Stimulated activated CD4-positive, alpha-beta T cell treated with anti-CD3 and anti-CD28 coated beads, Interleukin-2, amount 100 ng/mL, for 48 hours (primary cell): ENCODE measurements at places on chromosomes 13 and 19.
A peak's percentile ranks its signal among the peaks of the same experiment; 100 is the strongest.

DNA sequence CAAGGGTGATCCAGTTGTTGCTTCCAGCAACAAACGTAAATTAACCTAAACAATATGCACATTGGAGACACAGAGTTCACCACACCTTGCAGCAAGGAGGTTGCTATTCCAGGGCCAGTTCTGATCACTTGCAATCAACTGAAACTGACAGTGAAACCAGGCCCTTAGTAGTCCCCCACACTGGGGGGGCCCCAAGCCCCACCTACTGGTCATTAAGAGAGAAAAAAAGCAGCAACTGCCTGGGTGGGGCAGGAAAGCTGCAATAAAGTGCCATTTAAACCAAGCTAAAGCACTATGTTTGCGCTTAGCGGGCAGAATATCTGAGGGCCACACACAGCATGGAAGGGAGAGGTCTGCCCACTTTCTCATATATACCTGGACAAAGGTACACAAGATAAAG is 51.5 kb downstream of the ATP7B start:
- DNase-seq, result no peak

GRCh38 chr13:96214824-96215445 is 125.0 kb downstream of the HS6ST3 start:
- DNase-seq, result no peak

DNA sequence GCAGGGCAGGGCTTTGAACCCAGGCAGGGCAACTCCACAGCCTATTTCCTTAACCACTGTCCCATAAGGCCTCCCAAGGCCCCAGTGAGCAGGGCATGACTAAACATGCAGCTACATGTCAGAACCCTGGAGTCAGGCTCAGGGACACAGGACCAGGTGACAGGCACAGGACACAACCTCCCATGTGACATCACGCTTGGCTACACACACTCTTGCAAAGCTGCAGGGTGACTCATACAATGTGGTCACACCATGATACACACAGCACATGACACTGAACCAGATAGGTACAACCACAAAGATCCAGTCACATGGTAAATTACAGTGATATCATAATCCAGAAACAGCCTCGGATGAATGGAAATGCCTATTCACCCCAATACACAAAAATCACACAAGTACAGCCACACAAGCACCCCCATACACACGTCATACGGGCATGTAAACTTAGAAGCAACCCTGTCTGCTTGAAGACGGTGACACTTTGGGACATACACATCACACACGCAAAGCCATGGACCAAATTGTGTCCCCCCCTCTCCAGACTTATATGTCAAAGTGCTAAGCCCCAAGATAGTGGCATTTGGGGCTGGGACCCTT is 14.5 kb downstream of the KLK4 start:
- DNase-seq, result no peak

DNA sequence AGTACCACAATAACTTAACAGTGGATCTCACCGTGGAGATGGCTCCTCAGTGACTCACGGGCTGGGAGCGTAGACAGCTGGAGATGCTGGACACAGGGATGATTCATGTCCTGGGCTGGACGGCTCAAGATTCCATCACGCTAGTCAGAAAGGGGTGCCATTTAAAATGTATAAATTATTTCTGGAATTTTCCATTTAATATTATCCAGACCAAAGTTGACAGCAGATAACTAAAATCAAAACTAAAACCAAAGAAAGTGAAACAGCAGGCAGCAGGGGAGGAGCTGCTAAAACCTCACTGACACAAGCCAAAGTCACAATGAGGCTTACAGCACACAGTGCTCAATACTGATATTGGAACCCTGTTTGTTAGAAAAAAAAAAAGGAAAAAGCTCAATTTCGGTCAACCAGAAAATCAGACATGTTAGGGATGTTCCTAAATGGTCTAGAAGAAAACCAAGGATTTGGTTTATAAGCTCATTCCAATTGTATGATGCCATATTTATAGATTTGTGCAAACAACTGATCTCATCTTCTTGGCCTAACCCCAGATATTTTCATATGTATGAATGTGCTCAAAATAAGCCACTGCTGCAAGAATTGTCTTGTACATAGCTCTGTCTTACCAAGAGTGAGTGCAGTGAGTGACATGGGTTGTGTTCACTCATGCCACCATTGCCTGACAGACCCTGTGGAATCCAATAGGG is 111.8 kb downstream of the SACS start:
- no peak for DNase-seq

- peak; percentile 68 for DNase-seq
Measured at GRCh38 chr19:53906211-53907192, 2.6 kb upstream of the CACNG7 start.

DNA sequence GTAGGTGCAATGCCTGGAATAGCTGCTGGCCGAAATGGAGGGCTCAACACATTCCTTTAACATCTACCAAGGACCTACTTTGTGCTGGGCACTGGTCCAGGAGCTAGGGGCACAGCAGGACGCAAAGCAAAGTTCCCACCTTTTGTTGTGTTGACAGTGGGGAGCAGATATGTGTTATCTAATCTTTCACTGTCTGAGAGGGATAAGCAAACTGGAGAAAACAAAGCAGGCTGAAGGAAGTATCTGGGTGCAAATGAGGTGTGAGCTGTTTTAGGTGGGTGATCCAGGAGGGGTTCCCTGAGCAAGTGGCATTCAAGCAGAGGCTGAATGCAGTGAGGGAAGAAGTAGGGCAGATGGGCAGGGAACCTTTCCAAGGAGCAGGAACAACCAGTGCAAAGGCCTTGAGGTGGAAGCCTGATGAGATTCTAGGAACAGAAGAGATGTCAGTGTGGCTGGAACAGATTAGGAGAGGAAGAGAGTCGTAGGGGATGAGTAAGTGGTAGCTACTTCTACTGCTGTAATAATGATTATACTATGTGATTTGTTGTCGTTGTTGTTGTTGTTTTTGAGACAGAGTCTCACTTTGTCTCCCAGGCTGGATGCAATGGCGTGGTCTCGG is 2.2 kb upstream of the PLAUR start:
- no peak for DNase-seq

DNA sequence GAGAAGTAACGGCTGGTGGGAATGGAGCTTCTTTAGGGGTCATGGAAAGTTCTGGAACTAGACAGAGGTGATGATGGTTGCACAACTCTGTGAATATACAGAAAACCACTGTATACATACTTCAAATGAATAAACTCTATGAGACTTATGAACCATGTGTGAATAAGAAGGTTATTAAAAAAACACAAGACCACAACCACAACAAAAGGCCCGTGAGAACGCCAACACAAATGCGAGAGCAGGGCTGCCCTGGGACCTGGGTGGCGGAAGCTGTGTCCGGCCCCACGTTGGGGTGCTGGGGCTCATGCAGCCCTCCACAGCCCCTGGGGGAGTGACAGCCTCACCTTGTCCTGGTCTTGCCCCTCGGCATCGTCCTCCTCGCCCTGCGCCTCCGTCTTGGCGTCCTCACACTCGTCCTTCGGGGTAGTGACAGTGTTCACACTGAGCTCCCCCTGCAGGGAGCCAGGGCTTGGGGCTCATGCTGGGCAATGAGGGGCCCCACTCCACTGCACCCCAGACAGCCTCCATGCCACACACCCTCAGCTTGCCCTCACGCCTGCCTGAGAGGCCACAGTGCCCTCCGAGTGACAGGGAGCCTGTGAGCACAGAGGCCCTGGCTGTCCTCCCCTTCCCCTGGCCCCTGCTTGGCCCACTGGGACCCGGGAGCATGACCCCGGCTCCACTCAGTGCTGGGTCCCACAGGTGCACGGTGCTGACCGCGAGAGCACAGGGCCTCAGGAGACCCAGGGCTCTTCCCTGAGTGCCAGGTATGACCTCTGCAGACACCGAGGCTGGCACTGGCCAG is 16.0 kb downstream of the IZUMO4 start:
- DNase-seq, result no peak

GRCh38 chr13:58018865-58019264 is 387.3 kb downstream of the PCDH17 start:
- DNase-seq, result no peak

- no peak for DNase-seq
Measured at GRCh38 chr19:12786141-12786870, 5.0 kb upstream of the JUNB start.

DNA sequence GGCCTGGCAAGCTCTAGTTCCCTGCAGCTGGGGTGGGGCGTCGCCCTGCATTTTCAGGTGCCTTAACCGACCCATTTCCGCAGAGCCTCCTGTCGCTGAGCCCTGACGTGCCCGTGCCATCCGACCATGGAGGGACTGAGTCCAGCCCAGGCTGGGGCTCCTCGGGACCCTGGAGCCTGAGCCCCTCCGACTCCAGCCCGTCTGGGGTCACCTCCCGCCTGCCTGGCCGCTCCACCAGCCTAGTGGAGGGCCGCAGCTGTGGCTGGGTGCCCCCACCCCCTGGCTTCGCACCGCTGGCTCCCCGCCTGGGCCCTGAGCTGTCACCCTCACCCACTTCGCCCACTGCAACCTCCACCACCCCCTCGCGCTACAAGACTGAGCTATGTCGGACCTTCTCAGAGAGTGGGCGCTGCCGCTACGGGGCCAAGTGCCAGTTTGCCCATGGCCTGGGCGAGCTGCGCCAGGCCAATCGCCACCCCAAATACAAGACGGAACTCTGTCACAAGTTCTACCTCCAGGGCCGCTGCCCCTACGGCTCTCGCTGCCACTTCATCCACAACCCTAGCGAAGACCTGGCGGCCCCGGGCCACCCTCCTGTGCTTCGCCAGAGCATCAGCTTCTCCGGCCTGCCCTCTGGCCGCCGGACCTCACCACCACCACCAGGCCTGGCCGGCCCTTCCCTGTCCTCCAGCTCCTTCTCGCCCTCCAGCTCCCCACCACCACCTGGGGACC is 1.2 kb downstream of the ZFP36 start:
- no peak for DNase-seq

DNA sequence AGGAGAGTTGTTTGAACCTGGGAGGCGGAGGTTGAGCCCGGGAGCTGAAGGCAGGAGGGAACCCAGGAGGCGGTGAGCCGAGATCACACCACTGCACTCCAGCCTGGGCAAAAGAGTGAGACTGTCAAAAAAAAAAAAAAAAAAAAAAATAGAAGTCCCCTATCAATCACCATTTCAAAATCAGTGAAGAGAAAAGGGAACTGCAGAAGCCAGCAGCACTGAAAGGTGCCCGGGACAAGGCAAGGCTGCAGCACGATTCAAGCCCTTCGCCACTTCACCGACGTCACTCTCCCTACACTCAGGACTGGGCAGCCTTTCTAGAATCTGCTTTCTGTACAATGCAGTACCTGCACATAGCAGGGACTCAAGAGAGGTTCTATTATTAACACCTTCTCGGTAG is 21.9 kb upstream of the USP12 start:
- no peak for DNase-seq

- DNase-seq, result no peak
Measured at GRCh38 chr13:91539286-91540157, 141.1 kb downstream of the GPC5 start.

GRCh38 chr13:21902709-21903098 is 231.8 kb downstream of the FGF9 start:
- no peak for DNase-seq

DNA sequence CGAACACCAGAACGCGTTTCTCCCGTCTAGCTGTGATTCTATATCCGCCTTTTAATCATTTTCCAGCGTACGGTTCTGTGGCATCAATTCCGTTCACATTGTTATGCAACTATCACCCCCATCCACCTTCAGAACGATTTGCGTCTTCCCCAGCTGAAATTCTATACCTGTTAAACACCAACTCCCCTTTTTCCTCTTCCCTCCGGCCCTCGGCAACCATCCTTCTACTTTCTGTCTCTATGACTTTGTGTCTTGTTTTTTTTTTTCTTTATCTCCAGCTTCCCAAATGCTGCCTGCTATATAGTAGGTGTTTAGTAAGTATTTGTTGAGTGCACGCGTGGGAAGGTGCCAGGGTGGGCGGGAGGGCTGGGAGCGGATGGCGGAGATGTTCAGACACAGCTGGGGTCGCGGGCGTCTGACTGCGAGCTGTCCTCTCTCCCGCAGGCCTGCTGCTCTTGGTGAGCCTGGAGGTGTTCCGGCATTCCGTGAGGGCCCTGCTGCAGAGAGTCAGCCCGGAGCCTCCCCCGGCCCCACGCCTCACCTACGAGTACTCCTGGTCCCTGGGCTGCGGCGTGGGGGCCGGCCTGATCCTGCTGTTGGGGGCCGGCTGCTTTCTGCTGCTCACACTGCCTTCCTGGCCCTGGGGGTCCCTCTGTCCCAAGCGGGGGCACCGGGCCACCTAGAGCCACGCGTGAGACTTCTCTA is 20.2 kb downstream of the CACNG6 start:
- DNase-seq, result no peak

DNA sequence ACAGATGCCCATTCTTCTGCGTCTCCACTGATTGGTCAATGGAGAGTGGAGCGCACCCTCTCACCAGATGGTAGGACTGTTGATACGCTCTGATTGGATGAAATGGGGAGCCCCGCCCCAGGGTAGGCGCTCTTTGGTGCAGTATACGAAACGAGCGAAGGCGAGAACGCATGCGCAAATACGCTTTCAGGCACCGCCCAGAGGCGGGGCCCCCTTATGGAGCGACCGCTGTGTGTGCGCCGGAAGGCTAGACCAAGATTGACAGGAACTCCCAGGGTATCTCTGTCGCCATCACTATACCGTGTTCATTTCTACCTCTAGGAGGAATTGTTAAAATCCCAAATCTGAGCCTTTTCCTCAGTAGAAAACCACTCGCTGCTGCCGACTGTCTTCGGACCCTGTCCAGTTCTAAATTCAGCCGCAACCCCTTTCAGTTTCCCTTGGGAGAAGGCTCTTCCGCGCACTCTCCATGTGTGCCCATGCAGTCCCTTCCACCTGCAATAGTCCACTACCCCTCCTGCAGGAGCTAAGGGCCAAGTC is 720 bp upstream of the HNRNPL start:
- DNase-seq, result peak; percentile 96

GRCh38 chr13:49146950-49147355 is 73.2 kb upstream of the MLNR start:
- no peak for DNase-seq

DNA sequence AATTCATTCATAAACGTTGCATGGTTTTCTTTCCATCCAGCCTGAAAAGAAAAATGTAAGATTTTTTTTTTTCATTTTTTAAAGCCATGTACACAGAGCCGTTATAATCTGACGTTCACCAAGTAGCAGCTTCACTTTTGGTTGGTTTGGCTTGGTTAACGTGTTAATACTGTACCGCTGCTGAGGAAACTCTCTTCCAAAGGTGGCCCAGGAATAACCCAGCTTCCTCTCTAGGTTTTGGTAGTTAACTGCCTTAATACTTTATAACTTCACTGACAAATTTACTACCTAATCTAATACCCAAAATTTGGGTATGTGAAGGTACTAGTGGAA is 1.7 kb downstream of the INTS6 start:
- no peak for DNase-seq

DNA sequence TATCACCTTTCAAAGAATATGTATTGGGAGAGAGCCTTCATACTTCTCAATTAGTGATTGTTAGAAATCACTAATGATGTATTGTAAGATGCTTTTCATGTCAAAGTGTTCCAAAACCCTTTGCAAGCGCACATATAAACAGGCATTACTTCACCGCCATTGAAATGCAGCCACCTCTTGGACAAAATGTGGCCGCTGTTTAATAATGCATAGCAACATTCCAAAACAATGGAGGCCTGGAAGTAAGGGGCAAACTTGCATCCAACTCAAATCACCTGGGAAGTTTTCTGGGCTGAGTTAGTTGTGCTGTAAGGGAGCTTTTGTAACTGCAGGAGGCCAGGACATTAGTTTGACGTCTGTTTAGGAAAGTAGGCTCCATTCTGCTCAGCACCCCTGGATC is 438.1 kb downstream of the FGF9 start:
- DNase-seq, result no peak
